Left cardiac atrium (tissue), 4 donors: ENCODE measurements at places on chromosomes 1 and 21. TPM values are rescaled to one million over a fixed set of nuclear protein-coding genes. Genes with fewer than 3 reads are reported as not detected.

DNA sequence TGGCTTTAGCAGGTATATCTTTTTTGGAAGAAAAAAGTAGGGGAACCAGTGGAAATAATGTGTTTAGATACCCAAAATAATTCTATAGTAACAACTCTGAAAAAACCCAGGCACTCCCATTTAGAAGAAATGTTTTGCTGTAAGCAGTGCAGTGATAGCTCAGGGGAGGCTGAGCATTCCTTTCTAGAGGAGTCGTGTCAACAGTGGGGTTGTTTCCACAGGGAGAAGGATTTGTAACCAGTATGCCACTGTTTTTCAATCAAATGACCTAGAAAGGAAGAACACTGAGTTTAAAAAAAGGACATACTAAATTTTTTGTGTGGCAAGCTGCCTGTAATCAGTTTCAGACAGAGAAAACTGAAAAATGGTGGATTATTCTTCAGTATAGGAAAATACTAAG, 2.4 kb downstream of the PGD start:
- no peak for DNase-seq

DNA sequence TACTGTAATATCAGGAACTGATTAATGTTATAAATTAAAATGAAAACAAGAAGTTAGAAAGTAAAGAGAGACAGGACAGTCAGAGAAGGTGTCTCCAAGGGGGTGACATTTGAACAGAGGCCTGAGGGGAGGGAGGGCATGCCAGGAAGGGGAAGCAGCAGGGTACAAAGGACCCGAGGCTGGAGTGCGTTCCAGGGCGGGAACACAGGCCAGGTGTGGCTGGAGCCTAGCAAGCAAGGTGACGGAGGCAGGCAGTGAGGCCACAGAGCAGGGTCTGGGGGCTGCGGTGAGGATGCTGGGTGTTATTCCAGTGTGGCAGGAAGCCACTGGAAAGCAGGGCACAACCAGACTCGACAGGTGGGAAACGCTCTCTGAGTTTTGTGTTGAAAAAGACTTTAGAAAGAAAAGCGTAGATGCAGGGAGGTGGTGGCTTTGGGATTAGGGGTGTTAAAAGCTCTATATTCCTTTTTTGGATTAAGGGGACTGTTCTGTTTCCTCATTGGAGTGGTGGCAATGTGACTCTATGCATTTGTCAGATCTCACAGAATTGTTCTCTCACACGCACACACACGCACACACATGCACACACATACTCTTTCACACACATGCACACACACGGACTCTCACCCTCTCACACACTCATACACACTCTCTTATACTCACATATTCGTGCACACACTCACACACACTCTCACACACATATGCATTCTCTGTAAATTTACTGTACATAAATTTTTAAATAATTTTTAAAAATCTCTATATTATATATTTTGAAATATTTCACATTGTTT, 124.5 kb downstream of the GLIS1 start:
- no peak for DNase-seq

The ENSA gene
- 125 TPM for total RNA-seq

DNA sequence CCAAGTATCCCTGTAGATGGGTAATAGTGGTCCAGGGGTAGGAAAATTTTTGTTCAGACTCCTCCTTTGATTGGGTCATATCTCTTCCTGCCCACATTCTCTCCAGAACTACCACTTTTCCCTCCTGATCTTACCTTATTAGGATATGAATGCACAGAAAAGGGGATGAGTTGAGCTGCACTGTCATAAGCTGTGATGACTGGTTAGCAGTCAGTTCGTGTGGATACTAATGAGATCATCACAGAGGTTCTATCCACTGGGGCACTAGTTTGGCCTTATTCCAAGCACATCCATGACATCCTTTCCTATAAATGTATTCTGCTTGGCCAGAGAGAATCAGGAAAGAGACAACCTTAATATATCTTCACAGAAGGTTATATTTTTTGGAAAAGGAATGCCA, 22.1 kb upstream of the TBX15 start:
- DNase-seq: no peak

- DNase-seq: no peak
These were observed 251.3 kb downstream of the SDCCAG8 start for GRCh38 chr1:243507001-243507671.

- DNase-seq: no peak
These were observed 39.6 kb upstream of the IRF2BP2 start for GRCh38 chr1:234649432-234650081.

DNA sequence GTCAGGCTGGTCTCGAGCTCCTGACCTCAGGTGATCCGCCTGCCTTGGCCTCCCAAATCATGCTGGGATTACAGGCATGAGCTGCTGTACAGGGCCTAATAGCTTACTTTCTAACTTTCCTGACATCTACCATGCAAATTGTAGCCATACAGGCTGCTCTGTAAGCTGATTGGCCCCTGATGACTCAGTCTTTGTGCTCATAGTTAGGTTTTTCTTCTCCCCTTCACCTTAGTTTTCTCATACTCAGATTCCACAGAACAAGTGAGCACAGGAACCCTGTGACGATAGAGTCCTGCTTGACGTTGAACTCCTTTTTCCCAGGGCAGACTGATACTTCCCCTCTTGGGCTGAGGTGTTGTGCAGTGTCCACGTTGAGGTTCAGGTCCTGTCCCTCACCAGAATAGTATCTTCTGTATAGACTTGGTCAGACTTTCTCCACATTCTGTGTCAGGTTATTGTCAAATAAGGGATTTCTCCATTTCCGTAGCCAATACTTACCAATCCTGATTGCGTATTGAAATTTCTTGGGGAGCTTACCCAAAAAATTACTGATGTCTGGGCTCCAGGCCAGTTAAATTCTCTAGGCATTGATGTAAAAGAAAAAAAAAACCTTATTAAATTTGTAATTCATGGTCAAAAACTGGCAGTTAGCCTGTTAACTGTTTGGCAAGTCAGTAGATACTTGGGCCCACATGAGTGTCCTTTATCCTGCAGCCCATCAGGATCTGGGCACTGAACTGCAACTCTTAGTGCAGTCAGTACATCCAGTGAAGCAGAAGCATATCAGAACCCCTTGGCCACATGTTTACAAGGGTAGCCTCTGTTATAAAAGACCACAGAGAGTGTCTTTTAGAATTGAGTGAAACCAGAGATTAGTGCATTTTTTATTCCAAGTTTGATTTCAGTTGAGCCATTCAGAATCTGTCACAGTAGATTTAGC, 118.2 kb downstream of the DYRK1A start:
- DNase-seq: no peak

GRCh38 chr1:246214708-246215509, 292.2 kb downstream of the SMYD3 start:
- DNase-seq: no peak

The BARHL2 gene
- total RNA-seq: not detected

The GJC2 gene
- 2.3 TPM for total RNA-seq

The COL24A1 gene
- 1.5 TPM for total RNA-seq

DNA sequence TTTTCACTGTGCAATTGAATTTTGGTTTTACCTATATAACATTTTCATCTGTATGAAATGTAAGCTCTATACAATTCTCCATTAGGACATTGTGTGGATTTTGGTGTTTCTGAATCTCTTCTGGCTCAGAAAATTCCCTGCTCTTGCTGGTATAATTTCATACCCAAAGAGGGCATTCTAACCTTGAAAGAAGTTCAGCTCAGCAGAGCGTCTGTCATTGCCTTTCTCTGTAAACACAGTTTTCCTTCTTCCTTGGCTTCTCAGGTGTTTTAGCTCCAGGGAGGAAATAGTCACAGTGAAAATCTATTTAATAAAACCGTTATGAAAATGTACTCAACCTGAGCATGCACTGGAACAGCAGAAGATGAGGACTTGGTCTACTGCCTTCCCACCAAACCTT, 16.0 kb downstream of the DISC1 start:
- DNase-seq: no peak

DNA sequence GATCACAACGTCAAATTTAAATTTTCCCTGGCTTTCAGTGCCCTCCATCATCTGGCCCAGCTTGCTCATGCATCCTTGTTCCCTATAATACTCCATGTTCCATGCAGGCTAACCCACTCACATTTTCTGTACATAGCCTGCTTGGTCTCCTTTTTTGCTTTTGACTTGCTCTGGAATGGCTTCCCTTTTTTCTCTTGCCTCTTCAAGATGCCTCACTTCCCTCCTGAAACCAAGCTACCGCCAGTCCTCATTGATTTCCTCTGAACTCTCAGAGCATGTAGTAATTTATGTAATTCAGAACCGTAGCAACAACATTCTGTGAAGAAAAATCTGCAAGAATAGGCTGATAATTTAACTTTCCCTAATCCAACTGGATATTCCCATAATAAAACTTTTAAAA, 10.3 kb downstream of the CAP1 start:
- DNase-seq: no peak
